MG63 (cell line): ENCODE measurements at places on chromosomes 7 and 10. TPM values are rescaled to one million over a fixed set of nuclear protein-coding genes. Genes with fewer than 3 reads are reported as not detected.

Gene FAM13C
- total RNA-seq = 0.16 TPM in 1 of 2 replicates, not detected in the other

Gene NEUROG3
- not detected in 2 replicates for total RNA-seq

DNA sequence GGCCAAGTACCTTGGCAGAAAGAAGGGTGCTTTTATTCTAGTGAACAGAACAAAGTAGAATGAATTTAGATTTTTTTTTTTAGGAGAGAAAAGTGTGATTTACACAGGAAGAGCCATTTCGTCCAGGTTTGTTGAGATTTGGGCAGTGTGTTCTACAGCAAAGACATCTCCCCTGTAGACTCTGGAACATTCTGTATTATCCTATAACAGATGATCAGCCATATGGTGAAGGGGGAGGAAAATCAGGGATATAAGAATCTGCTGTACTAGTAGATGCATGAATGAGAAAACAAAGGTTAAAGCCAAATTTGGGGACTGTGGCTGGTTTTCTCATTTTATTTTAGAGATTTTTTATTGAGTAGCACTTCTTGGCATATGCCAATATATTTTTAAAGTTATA, 453.7 kb upstream of the LRRTM3 start:
- DNase-seq = no peak

Gene CPA4
- 238 and 337 TPM in 2 replicates for total RNA-seq

- no peak for DNase-seq
These were observed 7.3 kb downstream of the SFRP5 start for GRCh38 chr10:97764519-97764931.

- no peak for DNase-seq
These were observed 76.7 kb downstream of the GPR26 start for GRCh38 chr10:123742751-123743440.

Gene GDF2
- not detected in 2 replicates for total RNA-seq

DNA sequence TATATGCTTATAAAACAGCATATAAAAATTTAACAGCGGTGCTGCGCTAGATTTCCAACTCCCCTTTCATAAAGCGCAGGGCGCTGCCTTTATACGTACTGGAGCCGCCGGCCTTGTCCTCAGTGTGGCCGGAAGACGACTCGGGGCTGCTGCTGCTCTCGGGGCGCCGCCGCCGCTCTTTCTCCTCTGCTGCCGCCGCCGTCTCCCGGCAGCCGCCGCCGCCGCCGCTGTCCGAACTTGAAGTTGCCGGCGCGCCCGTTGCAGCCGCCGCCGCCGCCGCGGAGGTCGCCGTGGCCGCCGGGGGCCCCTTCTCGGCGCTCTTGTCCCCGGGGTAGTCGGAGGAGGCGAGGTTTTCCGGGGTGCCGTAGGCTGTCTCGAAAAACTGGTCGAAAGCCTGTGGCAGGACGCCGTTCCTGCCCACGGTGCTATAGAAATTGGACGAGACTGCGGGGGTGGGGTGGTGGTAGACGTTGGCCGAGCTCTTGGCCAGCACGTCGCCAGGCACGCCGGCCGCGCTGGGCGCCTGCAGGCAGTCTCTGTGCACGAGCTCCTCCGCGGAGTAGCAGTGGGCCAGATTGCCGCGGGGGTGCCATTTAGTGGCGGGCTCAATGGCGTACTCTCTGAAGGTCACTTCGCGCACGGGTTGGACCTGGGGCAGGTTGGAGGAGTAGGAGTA, 557 bp downstream of the HOXA11 start:
- peak; percentile 60 for DNase-seq

DNA sequence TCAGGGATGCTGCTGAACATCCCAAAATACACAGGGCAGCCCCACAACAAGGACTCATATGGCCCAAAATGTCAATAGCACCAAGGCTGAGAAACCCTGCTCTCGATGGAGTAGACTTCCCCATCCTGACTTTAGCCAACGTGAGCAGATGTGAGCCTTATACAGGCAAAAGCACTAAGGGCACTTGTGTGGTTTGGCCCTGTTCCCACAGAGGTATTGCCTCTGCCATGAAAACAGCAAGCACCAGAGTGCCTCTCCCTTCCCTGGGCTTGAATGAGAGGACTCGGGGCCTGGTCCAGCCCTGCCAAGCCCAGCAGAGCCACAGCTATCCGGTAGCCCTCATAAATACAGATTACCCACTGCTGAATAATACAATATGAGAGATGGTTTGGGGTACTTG, 47.5 kb downstream of the ACSM6 start:
- no peak for DNase-seq

DNA sequence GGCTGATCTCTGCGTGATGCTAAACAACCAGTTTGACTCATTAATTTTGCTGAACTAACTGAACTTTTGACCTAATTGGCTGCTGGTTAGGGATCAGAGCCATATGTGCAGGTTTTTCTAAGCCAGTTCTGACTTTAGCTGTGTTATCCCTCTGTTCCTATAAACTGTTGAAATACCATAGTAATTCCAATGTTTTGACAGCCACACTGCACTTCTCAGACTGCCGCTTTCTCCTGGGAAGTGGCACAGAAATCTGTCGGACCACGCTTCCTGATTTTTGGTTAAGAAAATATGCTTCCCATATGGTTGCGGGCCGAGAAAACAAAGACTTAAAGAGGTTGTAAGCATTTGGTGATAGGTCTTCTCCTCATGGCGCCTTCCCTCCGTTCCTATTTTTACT, 42.3 kb downstream of the TBXAS1 start:
- DNase-seq = peak; percentile 35

Gene FKBP6
- total RNA-seq = not detected in 2 replicates

Gene ADGRA1
- total RNA-seq = not detected in 2 replicates
